ENCODE measurements at places on chromosomes 12 and 14.

DNA sequence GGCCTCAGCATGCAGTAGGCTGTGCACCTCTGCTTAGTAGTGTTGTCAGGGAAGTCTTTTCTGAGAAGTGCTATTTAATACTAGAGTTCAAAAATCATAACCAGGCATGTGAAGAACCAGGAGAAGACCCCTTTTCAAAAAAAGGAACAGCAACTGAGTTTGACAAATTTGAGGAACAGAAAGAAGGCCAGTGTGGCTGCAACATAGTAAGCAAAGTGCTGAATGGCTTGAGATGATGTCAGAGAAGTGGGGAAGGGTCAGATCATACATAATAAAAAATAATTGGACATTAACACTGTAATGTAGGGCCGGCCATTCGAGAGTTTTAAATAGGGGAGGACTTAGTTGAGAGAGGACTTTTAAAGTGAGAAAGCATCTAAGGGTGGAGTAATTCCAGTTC lies 11.1 kb upstream of the CNTN1 start:
- DNase-seq: no peak

GRCh38 chr14:49189375-49189774 lies 396.8 kb downstream of the RPS29 start:
- no peak for DNase-seq

- DNase-seq: no peak
These were observed 56.0 kb downstream of the RASSF3 start for GRCh38 chr12:64666054-64666914.

- no peak for DNase-seq
These were observed 404.7 kb downstream of the MDGA2 start for GRCh38 chr14:47270715-47271114.

DNA sequence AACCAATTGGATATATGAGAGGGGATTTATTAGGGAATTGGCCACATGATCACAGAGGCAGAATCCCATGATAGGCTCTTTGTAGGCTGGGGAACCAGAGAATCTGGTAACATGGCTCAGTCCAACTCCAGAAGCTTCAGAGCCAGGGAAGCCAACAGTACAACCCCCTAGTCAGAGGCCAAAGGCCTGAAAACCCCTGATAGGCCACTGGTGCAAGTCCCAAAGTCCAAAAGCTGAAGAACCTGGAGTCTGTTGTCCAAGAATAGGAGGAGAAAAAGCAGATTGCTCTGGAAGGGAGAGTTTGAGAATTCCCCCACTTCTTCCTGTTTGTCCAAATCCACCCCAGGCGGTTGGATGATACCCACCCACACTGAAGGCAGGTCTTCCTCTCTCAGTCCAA lies 8.2 kb upstream of the TROAP start:
- DNase-seq: no peak

DNA sequence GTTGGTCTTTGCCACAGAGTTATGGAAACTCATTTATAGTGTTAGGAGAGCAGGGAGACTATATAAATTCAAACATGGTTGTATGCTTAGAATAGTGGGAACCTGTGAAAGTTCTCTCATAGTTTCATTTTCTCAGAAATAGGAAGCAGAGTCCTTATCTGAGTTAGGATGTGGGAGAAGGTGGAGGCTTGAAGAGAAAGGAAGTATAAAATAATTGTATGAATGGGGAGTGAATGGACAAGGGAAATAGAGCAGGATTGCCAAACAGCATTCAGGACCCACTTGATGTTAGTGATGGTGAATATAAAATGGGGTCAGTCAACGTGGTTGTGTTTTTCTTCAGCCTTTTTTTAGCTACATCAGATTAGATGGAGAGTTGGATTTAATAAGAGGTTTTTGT lies 34.0 kb upstream of the TPH2 start:
- DNase-seq: peak; percentile 8

DNA sequence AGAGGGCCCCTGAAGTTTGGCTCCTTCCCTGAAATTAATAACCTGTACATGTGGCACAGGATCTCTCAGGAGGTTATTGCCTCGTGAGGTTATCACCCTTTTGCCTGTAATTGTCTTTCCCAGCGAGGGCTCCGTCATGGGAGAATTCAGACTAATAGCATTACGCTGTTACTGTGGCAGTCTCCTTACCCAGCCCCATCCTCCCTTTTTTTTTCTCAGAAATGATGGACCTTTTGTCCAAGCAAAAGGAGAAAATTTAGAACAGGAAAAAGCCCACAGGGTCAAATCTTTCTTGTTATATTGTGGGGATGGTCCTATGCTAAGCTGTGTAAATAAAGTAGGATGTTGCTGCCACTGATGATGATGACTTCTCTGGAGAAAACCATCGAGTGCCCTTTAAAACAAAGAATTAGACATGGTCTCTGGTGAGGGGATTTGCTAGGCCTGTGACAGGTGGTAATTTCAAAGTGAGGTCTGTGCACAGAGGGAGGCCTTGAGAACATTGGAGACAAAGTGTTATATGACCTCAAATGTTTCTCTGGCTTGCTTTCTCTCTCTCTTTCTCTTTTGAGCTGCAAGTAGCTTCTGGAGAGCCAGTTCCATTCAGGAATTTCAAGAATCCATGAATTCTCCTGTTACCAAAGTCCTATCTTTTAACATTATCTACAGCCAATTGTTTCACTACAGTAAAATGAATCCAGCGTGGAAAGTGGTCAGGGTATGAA lies 357.2 kb downstream of the BMP4 start:
- DNase-seq: no peak

DNA sequence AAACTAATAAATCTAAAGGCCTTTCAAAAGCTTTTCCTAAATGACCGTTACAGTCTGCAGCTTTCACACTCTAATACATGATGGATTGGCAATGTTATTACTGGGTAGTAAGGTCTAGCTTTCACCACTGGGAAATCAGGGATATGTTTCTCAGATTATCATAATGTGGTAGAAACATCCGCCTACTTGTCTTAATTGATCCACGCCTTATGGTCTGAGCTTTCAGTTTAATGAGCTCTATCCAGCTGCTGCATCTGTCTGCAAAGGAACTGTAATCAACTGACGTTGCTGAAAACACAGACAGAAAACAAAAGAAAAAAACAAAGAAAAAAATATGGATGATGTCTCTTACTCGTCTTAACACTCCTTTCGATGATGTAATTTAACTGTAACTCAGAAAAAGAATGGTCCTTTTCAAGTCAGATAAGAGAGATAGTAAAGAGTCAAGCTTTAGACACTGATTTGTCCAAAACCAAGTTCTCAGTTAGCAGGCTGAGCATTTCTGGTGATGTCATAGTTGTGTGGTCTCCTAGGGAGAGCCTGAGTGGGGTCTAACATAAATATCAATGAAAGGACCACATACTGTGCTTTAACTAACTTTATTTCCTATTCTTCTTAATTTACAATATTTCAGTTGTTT lies 85.9 kb downstream of the C2CD5 start:
- DNase-seq: no peak

DNA sequence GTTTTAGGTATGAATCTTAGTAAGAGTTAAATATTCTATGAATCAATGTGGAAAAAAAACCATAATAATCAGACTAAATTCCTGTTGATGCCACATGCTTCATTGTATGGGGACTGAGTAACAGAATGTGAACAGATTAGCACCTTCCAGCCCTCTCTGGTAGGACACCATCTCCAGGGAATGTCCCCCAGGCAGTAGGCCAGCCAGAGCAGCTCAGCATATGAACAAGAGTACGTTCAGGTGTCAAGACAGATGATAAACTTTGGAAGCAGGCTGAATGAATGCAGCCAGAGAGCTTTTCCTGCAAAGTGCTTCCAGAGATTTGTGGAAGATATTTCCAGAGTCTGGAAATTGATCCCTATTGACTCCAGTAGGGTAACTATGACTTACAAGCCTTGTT lies 204.4 kb downstream of the RPS29 start:
- no peak for DNase-seq

DNA sequence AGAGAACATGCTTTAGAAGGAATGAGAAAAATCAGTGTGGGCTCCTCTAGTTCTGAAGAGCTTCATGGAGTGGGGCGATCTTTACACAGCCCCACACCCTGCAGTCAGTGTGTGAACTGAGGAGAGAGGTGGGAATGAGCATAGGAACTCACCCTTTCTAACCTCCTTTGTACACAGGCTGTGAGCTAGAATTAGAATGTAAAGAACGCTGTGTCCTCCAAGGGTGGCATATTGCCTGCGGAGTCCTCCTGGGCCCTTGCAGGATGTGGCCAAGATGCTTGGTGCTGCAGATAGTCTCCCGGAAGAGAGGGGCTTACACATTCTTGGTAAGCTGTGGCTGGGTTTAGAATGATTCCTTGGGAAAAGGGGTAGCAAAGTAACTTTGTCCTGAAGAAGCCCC lies 43.9 kb downstream of the NINJ2 start:
- no peak for DNase-seq

DNA sequence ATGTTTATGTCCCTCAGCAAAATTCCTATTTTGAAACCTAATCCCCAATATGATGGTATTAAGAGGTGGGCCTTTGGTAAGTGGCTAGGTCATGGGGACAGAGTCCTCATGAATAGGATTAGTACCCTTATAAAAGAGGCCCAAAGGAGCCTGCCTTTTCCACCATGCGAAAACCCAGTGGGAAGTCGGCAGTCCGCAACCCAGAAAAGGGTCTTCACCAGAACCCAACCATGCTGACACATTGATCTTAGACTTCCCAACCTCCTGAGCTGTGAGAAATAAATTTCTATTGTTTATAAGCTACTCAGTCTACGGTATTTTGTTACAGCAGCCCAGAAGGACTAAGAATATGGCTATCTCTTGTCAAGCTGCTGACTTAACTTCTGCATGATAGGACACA lies 66.5 kb downstream of the COCH start:
- DNase-seq: no peak

- DNase-seq: peak; percentile 75
These were observed 55.6 kb downstream of the SYNE3 start for GRCh38 chr14:95460647-95461478.

GRCh38 chr12:52952076-52952801 lies 3.3 kb downstream of the KRT18 start:
- DNase-seq: peak; percentile 37

GRCh38 chr12:65505386-65506121 lies 227.1 kb downstream of the MSRB3 start:
- no peak for DNase-seq

GRCh38 chr12:63869656-63870055 lies 25.2 kb downstream of the SRGAP1 start:
- DNase-seq: no peak

GRCh38 chr12:43861015-43861839 lies 25.3 kb downstream of the TMEM117 start:
- no peak for DNase-seq
